SK-N-SH (cell line): ENCODE measurements at places on chromosomes 11 and 22. TPM values are rescaled to one million over a fixed set of nuclear protein-coding genes. Genes with fewer than 3 reads are reported as not detected.

HTATIP2 gene
- polyA plus RNA-seq, result not detected in 2 replicates

APOBEC3H gene
- polyA plus RNA-seq, result 0.18 and 0.49 TPM in 2 replicates

CCDC82 gene
- 8.7 and 12.8 TPM in 2 replicates for polyA plus RNA-seq

YPEL4 gene
- polyA plus RNA-seq, result 2.3 and 2.4 TPM in 2 replicates

CARNS1 gene
- 0.15 and 0.23 TPM in 2 replicates for polyA plus RNA-seq

GRCh38 chr11:130121445-130121978 is 38.1 kb upstream of the ST14 start:
- no peak for DNase-seq

DNA sequence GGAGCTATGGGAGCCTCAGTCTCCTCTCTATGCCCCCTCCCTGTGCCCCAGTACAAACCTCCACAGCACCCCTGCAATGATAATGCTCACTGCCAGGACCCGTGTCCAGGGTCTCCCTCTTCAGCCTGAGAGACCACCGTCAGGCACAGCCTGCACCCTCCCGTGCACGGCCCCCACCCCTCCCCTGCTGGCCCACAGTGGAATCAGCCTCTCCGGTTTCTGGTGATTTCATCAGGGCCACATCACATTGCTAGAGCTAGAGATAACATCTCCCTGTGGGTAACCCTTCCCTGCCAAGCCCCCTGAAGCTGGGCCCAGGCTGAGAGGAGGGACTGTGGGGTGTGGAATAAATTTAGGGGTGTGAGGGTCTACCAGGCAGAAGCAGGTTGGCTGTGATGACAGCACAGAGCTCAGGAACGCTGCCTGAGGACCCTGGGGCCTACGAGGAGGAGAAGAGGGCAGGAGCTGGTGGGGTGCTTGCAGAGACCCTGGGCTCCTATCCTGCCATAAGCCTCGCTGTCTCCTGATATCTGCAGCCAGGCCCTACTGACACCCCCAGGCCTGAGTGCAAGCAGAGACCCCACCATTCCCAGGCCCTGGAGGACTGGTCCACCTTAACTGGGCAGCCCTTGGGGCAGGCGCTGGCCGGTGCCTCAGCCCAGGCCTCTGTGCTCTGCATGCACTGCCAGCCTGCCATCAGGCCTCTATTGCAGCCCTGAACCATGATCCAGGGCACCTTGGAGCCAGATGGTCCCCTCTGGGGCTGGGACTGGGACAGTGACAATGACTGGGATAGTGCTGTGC is at the start of gene KLHDC7B:
KLHDC7B (plus strand) TSS at position 378 of the 804 bp plus-strand sequence; CDS start at position 723, 345 bp downstream.
- no peak within 1 kb of the TSS for H3K27ac ChIP-seq
- peak; percentile 82 for DNase-seq
- no peaks in the 10 kb centered on the region for H3K36me3 ChIP-seq
- H3K4me3 ChIP-seq, result no peak within 1 kb of the TSS

GRCh38 chr11:23931443-23931842 is 565.4 kb upstream of the LUZP2 start:
- H3K27me3 ChIP-seq, result no peaks in the 10 kb centered on the region
- DNase-seq, result no peak
- no peak overlapping the region for H3K4me3 ChIP-seq
- no peak overlapping the region for H3K27ac ChIP-seq

DNA sequence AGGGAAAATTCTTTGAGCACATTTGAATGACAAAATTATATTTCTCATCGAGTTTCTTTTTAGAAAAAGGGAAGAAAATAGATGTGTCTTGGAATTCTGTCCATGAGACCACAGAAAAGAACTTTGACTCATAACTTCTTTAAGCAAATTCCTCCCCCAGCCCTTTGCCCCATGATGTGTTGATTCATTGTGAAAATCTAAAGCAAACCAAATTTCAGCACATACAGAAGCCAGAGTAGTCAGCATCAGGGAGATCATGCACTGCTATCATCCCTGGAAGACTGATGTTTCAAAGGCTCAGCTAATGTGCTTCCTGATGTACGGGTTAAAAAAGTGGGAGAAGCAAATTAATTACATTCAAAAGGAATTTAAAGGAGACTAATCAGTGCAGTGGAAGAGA is 159.7 kb downstream of the FAT3 start:
- no peak overlapping the region for H3K4me3 ChIP-seq
- H3K27me3 ChIP-seq, result no peaks in the 10 kb centered on the region
- H3K36me3 ChIP-seq, result no peaks in the 10 kb centered on the region
- peaks cover 29% of the 10 kb centered on the region for H3K4me1 ChIP-seq

DNA sequence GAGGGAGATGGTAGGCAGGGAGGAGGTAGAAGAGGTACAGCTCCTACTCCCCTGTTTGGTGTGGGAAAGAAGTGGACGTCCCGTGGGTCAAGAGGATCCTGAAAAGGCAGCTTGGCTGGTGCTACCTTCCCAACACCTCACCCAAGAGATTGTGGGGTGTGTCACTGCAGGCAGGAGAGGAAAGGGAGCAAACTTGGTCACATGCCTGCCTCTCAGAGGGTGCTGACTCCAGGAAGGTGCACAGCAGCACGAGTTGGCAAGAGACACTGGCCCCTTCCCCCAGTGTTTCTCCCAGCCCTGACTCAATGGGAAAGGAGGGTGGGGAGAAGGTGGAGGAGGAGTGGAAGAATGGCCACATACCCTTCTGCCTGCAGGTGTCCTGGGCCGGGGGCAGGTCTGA is 99.6 kb downstream of the CSNK2A3 start:
- DNase-seq, result no peak
- H3K4me3 ChIP-seq, result no peak overlapping the region
- no peaks in the 10 kb centered on the region for H3K4me1 ChIP-seq
- no peak overlapping the region for H3K27ac ChIP-seq
- H3K27me3 ChIP-seq, result 0 out of 2 replicates have a peak, but pooled peaks cover 6% of the 10 kb centered on the region
